ENCODE measurements at places on chromosomes 2 and 18.

GRCh38 chr2:160214461-160215445, 14.7 kb upstream of the ITGB6 start:
- peak; percentile 54 for DNase-seq

GRCh38 chr2:43540021-43540779, 55.6 kb downstream of the THADA start:
- peak; percentile 56 for DNase-seq

GRCh38 chr2:134098321-134098720, 155.6 kb upstream of the MGAT5 start:
- DNase-seq: no peak

GRCh38 chr18:574865-575645, 5.1 kb upstream of the CETN1 start:
- DNase-seq: no peak

GRCh38 chr18:61333746-61334490, 688 bp downstream of the CDH20 start:
- DNase-seq: no peak

DNA sequence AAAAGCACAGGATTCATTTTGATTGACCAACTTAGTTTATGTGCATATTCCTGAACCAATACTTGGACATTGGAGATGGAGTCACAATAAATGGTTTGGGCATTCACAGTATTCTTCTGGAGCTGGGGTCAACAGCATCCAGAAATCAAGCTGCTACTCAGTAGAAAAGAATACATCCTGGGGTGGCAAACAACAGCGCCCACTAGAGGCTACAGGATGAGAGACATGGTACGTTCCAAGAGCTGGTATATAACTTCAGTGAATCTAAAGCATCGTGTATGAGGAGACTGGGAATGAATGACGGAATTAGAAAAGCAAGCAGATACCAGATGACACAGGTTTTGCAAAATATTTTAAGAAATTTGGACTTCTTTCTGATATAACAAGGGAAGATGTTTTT, 142.9 kb upstream of the FIGN start:
- no peak for DNase-seq

DNA sequence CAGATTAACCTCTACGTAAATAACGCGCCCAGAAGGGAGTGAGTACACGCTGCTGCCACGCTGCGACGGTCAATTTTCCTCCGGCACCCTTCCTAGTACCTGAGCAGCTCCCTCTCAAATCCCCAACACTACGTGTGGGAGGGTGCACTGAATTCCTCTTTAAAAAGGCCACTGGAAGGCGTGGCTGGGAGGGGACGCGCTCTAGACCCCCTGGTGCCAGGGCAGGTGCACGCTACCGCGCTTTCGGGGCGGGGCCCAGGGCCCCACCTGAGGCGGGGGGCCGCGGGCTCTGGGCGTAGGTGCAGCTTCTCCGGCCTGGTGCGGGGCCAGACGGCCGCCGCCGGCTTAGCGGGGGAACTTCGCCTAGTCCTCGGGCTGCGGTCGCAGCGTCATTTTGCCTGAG, 668 bp upstream of the ANKRD12 start:
- no peak for DNase-seq

- no peak for DNase-seq
Observed at GRCh38 chr2:109155553-109156451, 26.8 kb downstream of the SH3RF3 start.

DNA sequence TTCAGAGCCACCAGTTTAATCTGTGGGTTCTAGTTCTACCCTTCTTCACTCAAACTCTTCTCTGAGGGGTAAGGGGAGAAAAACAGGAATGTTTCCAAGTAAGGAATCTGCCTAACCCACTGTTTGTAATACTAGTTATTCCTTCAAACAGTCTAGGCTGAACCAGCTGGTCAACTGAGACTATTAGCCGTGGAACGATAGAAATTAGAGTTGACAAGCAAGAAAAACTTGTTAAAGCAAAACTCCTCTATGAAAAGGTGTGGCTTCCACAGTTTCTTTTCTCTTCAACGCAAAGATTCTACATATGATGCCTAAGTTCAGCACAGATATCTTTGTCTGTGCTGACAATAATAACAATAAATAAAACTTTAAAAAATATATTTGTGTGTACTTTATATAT, 11.5 kb downstream of the PAIP2B start:
- no peak for DNase-seq

DNA sequence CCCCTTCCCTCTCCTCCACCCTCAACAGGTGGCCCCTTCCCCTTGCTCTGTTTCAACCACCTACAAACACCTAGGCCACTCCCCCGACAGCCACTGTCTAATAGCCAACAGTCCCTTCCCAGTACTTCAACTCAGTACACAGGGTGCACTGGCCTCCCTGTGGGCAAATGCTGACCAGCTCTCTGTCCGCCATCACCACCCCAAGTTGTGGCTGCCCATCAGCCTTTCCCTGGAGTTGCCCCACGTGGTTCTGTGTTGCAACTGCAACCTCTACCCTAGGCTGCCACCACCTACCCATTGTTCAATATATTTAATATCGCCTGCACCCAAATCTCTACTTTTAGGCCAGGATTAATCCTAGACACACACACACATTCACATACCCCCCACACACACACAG, 173.5 kb downstream of the MREG start:
- DNase-seq: no peak

DNA sequence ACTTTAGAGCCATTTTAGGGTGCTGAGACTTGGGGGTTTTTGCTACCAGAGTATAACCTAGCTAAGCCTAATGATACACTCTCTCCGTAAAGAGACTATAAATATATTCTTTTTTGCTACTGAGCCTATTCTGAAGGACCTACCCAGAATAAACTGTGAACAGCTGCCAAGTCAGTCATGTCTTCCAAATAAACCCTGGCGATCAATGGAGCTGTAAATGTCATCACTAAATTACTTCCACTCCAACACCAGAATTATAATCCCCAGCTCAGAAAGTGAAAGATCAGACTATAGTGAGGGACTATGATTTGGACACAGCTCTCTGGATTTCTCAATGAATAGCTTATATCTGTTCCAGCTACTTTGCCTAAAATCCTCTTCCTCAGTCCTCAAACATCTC, 178.9 kb downstream of the METTL4 start:
- DNase-seq: no peak

- no peak for DNase-seq
Observed at GRCh38 chr18:41153871-41154270, 801.2 kb upstream of the PIK3C3 start.

- peak; percentile 18 for DNase-seq
Observed at GRCh38 chr2:11567631-11568031, 33.8 kb downstream of the GREB1 start.

GRCh38 chr2:210072493-210072892, 70.1 kb downstream of the RPE start:
- DNase-seq: no peak

DNA sequence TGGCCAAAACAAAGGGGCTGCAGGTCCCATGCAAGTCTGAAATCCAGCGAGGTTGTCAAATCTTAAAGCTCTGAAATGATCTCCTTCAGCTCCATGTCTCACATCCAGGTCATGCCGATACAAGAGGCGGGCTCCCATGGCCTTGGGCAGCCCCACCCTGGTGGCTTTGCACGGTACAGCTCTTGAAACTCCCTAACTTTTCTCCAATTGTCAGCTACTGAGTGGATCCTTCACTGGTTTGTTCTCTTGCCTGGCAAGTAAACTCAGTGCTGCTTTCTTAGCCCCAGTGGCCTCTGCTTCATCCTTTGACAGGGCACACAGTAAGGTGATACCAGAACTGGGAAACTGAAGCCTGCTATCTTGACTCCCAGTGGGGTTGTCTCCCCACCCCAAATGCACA, 26.3 kb downstream of the SERPINB13 start:
- no peak for DNase-seq

GRCh38 chr2:106147159-106147558, 46.9 kb downstream of the UXS1 start:
- DNase-seq: no peak

- DNase-seq: no peak
Observed at GRCh38 chr2:3641181-3641580, 16.8 kb upstream of the ALLC start.

DNA sequence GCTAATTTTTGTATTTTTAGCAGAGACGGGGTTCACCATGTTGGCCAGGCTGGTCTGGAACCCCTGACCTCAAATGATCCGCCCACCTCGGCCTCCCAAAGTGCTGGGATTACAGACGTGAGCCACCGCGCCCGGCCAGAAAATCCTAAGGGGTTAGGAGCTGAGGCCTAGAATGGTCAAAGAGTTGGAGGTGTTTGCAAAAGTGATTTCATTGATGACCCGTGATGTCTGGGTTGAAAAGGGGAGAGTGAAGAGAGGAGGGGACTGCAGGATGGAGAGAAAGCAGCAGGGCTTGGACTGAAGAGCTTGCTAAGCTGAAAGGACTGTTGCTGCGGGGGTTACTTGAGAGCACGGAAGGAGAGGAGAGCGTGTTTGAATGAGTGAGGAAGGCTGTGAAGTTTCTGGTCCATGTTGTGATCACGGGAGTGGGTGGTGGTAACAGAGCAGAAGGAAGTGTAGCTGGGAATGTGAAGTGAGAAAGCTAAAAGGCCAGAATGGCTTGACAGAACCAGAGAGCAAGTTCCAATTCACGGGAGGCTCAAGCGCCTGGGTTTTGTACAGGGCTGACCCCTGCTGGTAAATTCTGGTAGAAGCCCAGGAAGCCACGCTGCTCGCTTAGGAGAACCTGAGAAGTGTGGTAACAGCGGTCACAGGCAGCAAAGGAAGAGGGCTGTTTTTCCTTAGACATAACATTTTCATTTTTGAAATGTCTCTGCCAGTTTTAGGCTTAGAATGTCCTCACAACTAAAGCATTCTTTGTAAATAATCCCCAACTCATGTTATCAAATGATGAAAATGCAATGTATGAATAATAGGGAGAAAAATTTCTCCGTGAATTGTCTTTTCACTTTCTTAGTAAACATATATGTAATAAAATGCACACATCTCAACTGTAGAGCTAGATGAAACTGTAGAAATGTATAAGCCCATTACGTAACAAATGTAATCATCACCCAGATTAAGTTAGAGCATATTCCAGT, 40.5 kb upstream of the ACTR2 start:
- peak; percentile 77 for DNase-seq

- DNase-seq: no peak
Observed at GRCh38 chr2:160967523-160967922, 192.7 kb upstream of the TANK start.

DNA sequence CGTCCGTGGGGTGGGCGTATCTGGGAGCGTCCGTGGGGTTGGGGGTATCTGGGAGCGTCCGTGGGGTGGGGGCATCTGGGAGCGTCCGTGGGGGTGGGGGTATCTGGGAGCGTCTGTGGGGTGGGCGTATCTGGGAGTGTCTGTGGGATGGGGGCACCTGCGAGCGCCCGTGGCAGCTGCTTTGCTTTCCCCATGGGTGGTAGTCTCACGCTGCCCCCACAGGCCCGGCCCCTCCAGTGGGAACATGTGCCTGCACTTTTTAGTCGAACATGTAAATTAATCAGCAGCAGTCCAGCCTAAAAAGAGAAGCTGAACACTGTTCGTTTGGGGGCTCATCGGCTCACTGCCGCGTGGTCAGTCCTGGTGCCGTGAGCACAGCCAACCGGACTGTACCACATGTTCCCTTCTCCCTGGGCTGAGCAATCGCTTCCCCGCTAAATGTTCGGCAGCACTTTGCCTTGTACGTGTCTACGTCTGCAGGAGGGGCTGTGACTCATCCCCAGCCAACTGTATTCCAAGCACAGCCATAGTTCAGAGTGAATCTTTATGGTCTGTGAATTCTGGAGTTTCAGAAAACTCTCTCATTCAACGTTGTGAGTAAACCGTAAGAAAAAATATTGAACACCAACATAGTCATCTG, 271.5 kb downstream of the AGAP1 start:
- no peak for DNase-seq

- no peak for DNase-seq
Observed at GRCh38 chr18:37710726-37711125, 145.1 kb upstream of the CELF4 start.

All from lower lobe of right lung (tissue), 2 donors.